ENCODE measurements at places on chromosomes 2 and 18. TPM values are rescaled to one million over a fixed set of nuclear protein-coding genes. Genes with fewer than 3 reads are reported as not detected.

GRCh38 chr2:34188464-34189303, 589.6 kb upstream of the FAM98A start:
- no peaks in the 10 kb centered on the region for H3K36me3 ChIP-seq
- no peaks in the 10 kb centered on the region for H3K4me1 ChIP-seq
- H3K27ac ChIP-seq = no peak overlapping the region
- H3K27me3 ChIP-seq = no peaks in the 10 kb centered on the region
- no peak overlapping the region for H3K4me3 ChIP-seq

DNA sequence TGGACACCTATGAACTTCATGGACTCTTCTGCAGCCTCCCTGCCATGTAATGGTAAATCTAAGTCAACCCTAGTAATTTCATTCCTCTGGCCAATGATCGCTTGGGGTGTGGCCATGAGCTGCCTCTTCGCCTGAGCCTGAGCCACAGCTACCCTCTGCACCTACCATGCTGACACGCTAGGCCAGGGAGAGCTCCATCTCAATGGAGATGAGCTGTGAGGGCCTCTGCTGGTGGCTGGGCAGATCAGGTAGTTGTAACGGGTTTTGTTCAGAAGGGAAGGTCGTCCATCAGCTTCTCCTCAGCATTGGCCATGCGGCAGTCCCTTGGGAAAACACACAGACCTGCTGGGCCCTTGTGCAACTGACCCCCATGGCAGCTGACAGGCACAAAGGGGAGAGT, 24.4 kb downstream of the MPHOSPH10 start:
- no peaks in the 10 kb centered on the region for H3K36me3 ChIP-seq
- DNase-seq = peak; percentile 53
- no peak overlapping the region for H3K4me3 ChIP-seq
- H3K4me1 ChIP-seq = peaks cover 14% of the 10 kb centered on the region

DNA sequence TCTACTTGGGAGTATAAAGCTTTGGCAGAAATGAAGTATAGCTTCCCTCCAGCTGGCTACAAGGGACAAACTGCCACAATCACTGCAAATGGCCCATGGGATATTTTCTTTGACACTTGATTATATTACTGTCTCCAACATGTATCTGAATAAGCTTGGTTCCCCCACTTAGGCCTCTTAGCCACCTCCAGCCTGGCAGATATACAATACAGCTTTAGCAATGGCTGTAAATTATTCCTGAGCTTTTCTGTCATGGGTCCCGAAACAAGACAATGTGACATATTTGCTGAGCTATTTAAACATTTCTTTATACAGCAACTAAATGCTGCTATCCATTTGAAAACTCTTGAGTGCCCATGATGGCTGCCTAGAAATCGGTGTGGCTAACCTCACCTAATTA, 406.2 kb downstream of the SUCLG1 start:
- no peak overlapping the region for H3K27ac ChIP-seq
- no peak overlapping the region for H3K4me3 ChIP-seq
- H3K27me3 ChIP-seq = no peaks in the 10 kb centered on the region
- DNase-seq = no peak
- no peaks in the 10 kb centered on the region for H3K36me3 ChIP-seq
- H3K4me1 ChIP-seq = no peaks in the 10 kb centered on the region

DNA sequence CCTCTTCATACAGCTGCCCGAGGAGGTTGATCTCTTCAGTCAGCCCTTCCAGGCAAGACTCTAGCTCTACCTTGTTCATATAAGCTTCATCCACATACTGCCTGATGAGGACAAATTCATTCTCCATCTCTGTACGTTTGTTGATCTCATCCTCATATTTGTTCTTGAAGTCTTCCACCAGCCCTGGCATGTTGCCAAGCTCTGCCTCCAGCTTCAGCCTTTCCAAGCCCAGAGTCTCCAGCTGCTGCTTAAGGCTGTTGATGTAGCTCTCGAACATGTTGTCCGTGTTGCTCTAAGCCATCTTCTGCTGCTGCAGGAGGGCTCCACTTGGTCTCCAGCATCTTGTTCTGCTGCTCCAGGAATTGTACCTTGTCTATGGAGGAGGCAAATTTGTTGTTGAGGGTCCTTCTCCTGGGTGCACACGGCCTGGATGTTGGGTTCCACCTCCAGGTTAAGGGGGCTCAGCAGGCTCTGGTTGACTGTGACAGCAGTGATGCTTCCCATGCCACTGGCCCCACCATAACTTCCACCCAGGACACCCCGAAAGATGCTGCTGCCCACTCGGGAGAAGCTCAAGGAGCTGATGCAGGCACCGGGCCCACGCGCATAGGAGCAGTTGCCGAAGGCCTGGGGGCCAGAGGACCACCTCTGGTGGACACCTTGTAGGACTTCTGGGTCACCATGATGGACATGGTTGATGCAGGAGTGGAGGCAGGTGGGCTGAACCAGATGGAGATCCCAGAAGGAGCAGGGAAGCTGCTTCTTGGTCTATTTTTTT, 30.3 kb downstream of the ICA1L start:
- no peak for DNase-seq
- no peaks in the 10 kb centered on the region for H3K27me3 ChIP-seq
- H3K36me3 ChIP-seq = no peaks in the 10 kb centered on the region
- no peak overlapping the region for H3K4me3 ChIP-seq
- H3K27ac ChIP-seq = no peak overlapping the region
- H3K4me1 ChIP-seq = peaks cover 9% of the 10 kb centered on the region

DNA sequence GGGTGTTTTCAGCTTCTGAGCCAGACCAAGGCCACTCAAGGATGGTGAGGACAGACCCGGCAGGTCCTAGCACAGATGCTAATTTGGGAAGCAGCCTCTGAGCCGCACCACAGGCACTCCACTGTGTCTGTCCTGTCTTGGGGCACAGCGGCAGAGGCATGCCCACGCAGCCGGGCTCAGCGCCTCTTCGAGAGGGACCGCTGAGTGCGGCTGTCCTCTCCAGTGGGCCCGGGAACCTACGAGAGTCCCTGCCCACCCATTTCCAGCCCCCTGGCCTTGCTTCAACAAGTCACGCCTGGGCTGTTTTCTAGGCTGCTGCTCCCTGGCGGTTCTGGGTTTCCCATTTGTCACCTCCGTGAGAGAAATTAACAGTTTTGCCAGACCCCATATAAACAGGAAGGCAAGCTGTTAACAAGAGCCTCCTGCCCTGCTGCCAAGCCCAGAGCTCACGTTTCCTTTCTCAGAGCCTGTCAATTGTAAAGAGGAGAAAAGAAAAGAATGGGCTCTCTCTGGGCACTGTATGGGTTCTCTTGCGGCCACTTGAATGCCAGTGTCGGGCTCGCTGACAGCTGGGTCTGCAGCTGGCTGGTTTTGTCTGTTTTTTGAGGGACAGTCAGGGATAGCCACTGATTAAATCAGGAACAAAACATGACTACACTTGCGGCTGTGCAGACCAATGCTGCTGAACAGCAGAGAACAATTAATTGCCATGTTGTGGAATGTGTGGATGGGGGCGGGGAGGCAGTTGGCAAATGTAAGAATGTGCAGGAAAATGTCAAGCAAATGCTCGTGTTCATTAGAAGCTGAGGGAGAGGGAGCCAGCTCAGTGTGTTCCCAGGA, 30.6 kb downstream of the TMEM17 start:
- H3K4me3 ChIP-seq = no peak overlapping the region
- no peak overlapping the region for H3K27ac ChIP-seq
- no peak for DNase-seq

DNA sequence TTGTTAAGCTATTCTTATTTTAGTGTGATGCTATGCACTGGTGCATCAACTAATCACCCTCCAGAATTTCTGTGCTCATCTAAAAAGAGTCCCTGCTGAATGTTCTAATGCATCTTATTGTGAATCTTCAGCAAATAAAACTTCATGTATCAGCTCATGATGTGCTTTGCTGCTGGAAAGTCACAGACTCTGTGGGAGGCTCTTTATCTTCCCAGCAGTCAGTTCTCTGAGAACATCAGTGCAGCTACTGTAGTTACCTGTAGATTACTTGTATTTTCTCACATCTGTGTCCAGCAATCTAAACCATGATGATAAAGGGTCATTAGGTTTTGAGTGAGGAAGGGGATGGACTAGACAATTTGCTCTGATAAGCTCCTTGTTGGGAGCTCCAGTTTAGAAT, 141.6 kb upstream of the SP3 start:
- no peak for DNase-seq
- H3K4me3 ChIP-seq = no peak overlapping the region
- H3K27me3 ChIP-seq = no peaks in the 10 kb centered on the region
- H3K36me3 ChIP-seq = peaks cover 5% of the 10 kb centered on the region
- no peaks in the 10 kb centered on the region for H3K4me1 ChIP-seq

- H3K27me3 ChIP-seq = no peaks in the 10 kb centered on the region
- no peak overlapping the region for H3K4me3 ChIP-seq
- no peak for DNase-seq
- H3K4me1 ChIP-seq = peaks cover 21% of the 10 kb centered on the region
- H3K36me3 ChIP-seq = no peaks in the 10 kb centered on the region
- no peak overlapping the region for H3K27ac ChIP-seq
Measured at GRCh38 chr2:235523021-235523420, 29.2 kb downstream of the AGAP1 start.

DNA sequence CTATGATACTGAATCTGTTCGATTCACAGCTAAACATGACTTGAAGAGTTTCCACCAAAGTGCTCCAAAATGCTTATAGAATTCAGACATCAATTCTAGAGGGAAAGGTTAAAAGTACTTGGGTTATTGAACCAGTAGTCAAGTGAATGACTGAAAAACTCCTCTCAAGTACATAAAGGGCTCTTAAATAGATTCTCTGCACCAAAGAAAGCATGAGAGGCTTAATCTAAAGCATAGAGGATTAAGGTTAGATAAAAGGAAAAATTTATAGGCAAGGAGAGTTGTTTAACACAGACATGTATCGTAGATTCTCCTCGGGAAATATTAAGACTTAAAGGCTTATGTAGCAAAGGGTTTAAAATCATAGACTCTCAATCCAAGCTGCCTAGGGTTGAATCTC, 701.4 kb downstream of the ERBB4 start:
- no peak overlapping the region for H3K27ac ChIP-seq
- no peak overlapping the region for H3K4me3 ChIP-seq
- H3K27me3 ChIP-seq = no peaks in the 10 kb centered on the region
- H3K36me3 ChIP-seq = no peaks in the 10 kb centered on the region
- DNase-seq = no peak
- H3K4me1 ChIP-seq = peaks cover 14% of the 10 kb centered on the region

GRCh38 chr18:3626929-3627458, 177.0 kb downstream of the TGIF1 start:
- peaks cover 51% of the 10 kb centered on the region for H3K36me3 ChIP-seq
- peak overlapping the region; percentile 98 for H3K27ac ChIP-seq
- H3K4me3 ChIP-seq = no peak overlapping the region
- H3K4me1 ChIP-seq = peaks cover 60% of the 10 kb centered on the region

- no peaks in the 10 kb centered on the region for H3K4me1 ChIP-seq
- no peak for DNase-seq
- H3K36me3 ChIP-seq = peaks cover 7% of the 10 kb centered on the region
- H3K4me3 ChIP-seq = no peak overlapping the region
- H3K27me3 ChIP-seq = peaks cover 28% of the 10 kb centered on the region
- H3K27ac ChIP-seq = no peak overlapping the region
Measured at GRCh38 chr2:47237375-47238334, 82.5 kb upstream of the STPG4 start.

DNA sequence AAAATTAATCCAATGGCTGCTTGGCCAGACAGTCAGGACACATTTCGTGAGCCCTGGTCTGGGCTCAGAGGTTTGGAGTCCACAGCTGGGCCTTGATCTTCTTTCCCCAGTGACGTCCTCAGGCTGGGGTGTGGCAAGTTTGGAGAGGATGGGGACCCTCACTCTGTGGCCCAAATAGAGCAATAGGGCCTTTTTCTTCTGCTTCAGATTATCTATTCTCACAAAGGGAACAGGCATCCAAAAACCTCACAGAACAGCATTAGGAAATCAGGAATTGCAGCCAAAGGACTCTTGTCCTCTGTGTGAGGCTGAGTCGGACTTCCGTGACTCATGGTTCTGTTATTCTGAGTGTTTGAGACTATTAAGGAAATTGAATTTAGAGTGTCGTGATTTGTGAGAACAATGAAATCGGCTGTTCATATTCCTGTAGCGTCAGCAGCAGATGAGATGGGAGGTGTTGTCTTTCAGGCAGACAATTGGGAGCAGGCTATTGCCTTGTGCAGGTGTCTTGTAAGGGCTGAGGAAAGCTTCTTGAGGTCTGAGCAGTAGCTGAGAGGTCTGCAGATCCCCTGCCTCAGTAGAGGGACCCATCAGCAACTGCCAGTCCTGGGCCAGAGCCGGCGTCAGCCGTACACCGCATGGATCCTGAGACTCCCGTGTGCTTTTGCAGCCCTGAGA, 113.8 kb downstream of the SH3RF3 start:
- peak overlapping the region; percentile 51 for H3K27ac ChIP-seq
- no peak overlapping the region for H3K4me3 ChIP-seq
- DNase-seq = peak; percentile 34

GRCh38 chr2:232842689-232843088, 27.4 kb upstream of the SNORC start:
- H3K36me3 ChIP-seq = peaks cover 51% of the 10 kb centered on the region
- H3K4me1 ChIP-seq = peaks cover 31% of the 10 kb centered on the region
- peak overlapping the region; percentile 36 for H3K27ac ChIP-seq
- no peaks in the 10 kb centered on the region for H3K27me3 ChIP-seq

DNA sequence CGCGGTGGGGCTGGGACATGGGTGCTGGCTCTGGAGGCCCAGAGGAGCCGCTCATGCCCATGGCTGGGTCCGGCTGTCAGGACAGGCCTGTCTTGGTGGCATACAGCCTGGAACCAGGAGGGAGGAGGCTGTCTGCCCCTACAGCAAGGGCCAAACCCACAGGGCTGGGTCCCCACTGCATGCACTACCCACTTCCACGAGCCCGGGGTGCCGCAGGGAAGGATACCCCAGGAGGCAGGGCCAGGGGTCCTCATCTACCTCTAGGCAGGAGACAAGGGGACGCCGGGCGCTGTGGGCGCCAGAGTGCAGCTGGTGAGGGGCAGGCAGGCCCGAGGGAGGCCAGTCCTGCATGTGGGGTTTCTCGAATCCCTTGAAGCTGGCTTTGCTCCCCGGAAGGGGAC, 95.1 kb upstream of the GPC1 start:
- no peak overlapping the region for H3K27ac ChIP-seq
- H3K4me3 ChIP-seq = no peak overlapping the region
- DNase-seq = no peak
- no peaks in the 10 kb centered on the region for H3K4me1 ChIP-seq

DNA sequence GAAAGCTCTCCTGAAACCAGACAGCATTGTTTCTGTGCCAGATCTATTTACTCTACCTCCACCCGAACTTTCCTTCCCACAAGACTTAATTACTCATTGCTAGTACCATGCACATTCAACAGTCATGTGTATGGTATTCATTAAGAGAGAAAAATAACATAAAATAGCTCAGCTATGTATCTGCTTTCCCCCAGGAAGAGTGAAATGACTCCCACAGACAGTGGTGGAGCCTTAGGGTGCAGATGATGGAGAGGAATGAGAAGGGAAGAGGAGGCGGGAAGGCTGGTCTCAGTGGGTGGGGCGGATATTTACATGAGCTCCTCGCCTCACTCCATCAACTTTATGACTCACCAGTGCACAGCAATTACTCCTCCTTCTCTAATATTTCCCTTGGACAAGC, 724.5 kb downstream of the EPHA4 start:
- H3K4me1 ChIP-seq = peaks cover 15% of the 10 kb centered on the region
- no peak overlapping the region for H3K27ac ChIP-seq
- peak; percentile 35 for DNase-seq
- no peaks in the 10 kb centered on the region for H3K27me3 ChIP-seq

- H3K27me3 ChIP-seq = no peaks in the 10 kb centered on the region
- H3K27ac ChIP-seq = no peak overlapping the region
- H3K36me3 ChIP-seq = peaks cover 6% of the 10 kb centered on the region
- peaks cover 57% of the 10 kb centered on the region for H3K4me1 ChIP-seq
- no peak for DNase-seq
Measured at GRCh38 chr2:9166579-9167377, 39.8 kb upstream of the ASAP2 start.

- H3K36me3 ChIP-seq = no peaks in the 10 kb centered on the region
- no peaks in the 10 kb centered on the region for H3K27me3 ChIP-seq
Measured at GRCh38 chr2:106899786-106900530, 14.0 kb upstream of the ST6GAL2 start.

The CIB4 gene
- total RNA-seq = not detected

The TBC1D8 gene
- 17.0 TPM for total RNA-seq

The POU3F3 gene
- total RNA-seq = not detected

The MAP4K3 gene
- total RNA-seq = 30.7 TPM

The ABCB11 gene
- total RNA-seq = 2.1 TPM

Data from Calu3 (cell line).